ENCODE measurements at places on chromosomes 7 and 10.

- H3K36me3 ChIP-seq, result no peaks in the 10 kb centered on the region
- peaks cover 2% of the 10 kb centered on the region for H3K27me3 ChIP-seq
- no peak for DNase-seq
- no peak overlapping the region for H3K27ac ChIP-seq
These were observed 55.8 kb downstream of the TSPAN15 start for GRCh38 chr10:69506834-69507713.

- H3K27ac ChIP-seq, result no peak overlapping the region
- H3K36me3 ChIP-seq, result no peaks in the 10 kb centered on the region
- H3K27me3 ChIP-seq, result no peaks in the 10 kb centered on the region
- peak; percentile 20 for DNase-seq
These were observed 51.4 kb upstream of the PDCD4 start for GRCh38 chr10:110820321-110820814.

DNA sequence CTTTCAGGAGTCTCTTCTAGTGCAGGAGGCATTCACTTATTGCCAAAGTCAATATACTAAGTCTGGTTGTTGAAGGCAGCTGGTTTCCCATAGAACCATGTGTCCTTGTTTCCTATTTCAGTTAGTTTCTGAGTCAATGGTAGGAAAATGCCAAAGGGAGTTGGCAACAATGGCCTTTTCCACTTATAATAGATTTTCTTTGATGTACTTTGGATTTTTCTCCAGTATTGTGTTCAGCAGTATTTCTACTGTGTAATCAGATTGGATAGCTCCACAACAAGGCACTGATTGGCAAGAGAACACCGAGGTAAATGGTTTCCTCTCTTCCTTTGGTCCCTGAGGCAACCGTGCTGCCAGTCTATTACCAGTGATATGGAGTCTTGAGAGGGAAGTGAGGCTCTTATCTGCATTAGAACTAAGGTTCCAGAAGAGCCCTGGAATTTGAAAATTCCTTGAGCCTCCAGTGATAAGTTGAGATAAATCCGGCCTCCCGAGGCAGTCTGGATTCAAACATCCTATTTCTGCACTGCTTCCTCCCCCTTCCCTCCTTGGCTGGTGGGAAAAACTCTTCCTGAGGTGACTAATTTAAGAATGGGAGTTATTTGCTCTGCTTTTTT lies 7.9 kb upstream of the SEPTIN7 start:
- H3K27ac ChIP-seq, result no peak overlapping the region
- peak; percentile 4 for DNase-seq
- no peak overlapping the region for H3K4me3 ChIP-seq
- H3K36me3 ChIP-seq, result no peaks in the 10 kb centered on the region
- H3K27me3 ChIP-seq, result no peaks in the 10 kb centered on the region

- H3K27ac ChIP-seq, result no peak overlapping the region
- no peaks in the 10 kb centered on the region for H3K27me3 ChIP-seq
- no peaks in the 10 kb centered on the region for H3K36me3 ChIP-seq
- H3K4me1 ChIP-seq, result peaks cover under 1% of the 10 kb centered on the region
- DNase-seq, result no peak
These were observed 5.6 kb upstream of the PCGF5 start for GRCh38 chr10:91214911-91215310.

Data from astrocyte (in vitro differentiated cells and primary cell).